Mesenteric fat pad (tissue), 1 donor: ENCODE measurements at places on chromosomes 13 and 19. TPM values are rescaled to one million over a fixed set of nuclear protein-coding genes. Genes with fewer than 3 reads are reported as not detected.

DNA sequence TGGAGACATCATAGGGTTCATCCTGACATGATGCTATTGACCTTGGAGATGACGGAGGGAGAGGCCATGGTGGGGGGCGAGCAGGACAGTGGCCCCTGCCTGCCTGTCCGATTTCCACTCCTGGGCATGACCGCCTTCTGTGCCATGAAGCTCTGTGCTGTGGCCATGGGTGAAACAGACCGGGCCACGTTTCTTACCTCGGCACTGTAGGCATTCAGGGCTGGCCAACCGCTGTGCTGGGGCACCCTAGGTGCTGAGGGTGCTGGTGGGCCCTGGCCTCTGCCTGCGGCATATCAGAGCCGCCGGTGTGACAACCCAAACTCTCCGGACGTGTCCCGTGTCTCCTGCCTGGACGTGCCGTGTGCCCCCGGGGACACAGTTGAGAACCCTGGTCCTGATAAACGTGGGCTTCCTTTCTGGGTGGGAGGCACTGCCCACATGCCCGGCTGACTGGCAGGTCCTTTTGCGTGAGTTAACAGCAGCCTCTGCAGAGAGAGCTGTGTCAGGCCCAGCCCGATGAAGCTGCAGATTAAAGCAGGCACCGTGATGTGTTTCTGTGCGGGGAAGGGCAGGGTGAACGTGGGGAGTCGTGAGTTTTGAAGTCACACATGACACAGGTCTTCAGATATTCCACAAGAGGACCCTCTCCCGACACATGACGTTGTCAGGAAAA, 46.5 kb downstream of the TMEM255B start:
- DNase-seq, result no peak

DNA sequence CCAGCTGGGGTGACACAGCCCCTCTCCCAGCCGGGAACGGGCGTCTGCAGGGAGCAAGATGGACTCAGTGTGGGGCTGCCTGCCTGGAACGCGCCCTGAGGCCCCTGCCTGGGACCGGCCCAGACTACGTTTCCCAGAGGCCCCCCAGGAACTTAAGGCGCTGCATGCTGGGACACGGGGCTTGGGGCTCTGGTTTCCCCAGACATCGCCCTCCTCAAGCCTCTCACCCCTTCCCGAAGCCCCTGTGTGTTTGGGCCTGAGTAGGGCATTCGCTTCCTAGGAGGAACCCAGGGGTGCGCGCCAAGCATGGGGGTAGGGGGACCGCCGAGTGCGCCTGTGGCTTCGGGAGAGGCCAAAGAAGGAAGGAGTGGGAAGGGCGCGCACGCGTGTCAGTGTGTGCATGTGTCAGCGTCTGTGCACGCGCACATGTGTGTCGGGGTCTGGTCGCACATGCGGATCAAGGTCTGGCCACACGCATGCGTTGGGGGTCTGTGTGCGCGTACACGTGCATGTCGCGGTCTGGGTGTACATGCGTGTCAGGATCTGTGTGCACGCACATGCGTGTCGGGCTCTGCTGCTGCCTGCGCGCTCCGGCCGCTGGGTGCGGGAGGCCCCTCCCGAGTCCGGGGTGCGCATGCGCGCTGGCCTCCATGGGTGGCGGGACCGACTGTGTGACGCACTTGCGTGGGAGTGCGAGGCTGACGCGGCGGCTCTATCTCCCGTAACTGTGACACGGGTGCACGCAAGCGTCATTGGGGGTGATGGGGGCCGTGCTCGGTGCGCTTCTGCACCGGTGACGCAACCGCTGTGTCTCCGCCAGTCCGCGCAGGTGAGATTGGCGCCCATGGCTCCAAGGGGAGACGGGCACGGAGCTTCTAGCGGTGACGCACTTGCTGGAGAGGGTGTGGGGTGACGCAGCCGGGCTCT, 16.2 kb downstream of the ZNF331 start:
- peak; percentile 97 for DNase-seq

- no peak for DNase-seq
Measured at GRCh38 chr19:47284324-47284899, 9.7 kb downstream of the INAFM1 start.

DNA sequence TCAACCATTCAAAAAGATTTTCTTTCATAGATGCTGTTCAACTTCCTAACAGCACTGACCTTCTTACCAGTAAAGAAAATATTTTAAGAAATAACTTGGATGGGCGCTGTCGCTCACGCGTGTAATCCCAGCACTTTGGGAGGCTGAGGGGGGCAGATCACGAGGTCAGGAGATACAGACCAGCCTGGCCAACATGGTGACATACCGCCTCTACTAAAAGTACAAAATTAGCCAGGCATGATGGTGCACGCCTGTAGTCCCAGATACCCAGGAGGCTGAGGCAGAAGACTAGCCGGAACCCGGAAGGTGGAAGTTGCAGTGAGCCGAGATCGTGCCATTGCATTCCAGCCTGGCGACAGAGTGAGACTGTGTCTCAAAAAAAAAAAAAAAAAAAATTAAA, 865.7 kb upstream of the SLC10A2 start:
- no peak for DNase-seq

- DNase-seq, result no peak
Measured at GRCh38 chr19:49368711-49369358, 5.2 kb downstream of the DKKL1 start.

GRCh38 chr19:42226886-42227285, 6.8 kb downstream of the ZNF526 start:
- no peak for DNase-seq

GRCh38 chr19:932648-933552, 7.1 kb downstream of the ARID3A start:
- DNase-seq, result no peak

- peak; percentile 91 for DNase-seq
Measured at GRCh38 chr19:56942756-56943155, 102.2 kb upstream of the PEG3 start.

GRCh38 chr13:79194272-79194671, 211.8 kb downstream of the RBM26 start:
- no peak for DNase-seq

GRCh38 chr19:6735181-6735911, 2.0 kb downstream of the GPR108 start:
- no peak for DNase-seq

Gene SLITRK1
- not detected for total RNA-seq

Gene RNASEH2B
- 31.6 TPM for total RNA-seq

Gene ERICH4
- not detected for total RNA-seq

Gene RYR1
- 4.8 TPM for total RNA-seq

Gene SYNE4
- total RNA-seq, result not detected

Gene RASIP1
- total RNA-seq, result 34.5 TPM

Gene ZNF296
- 0.61 TPM for total RNA-seq

Gene PSPN
- total RNA-seq, result 0.87 TPM

Gene ZNF181
- total RNA-seq, result 6.3 TPM

Gene PRR20A
- not detected for total RNA-seq

Gene ICAM1
- 77.1 TPM for total RNA-seq
